NCI-H1436 (cell line): ENCODE measurements at places on chromosomes 1 and 21.

GRCh38 chr1:182724215-182724614 lies 39.8 kb upstream of the RGS8 start:
- no peak for DNase-seq

- DNase-seq, result no peak
These were observed 133.0 kb upstream of the VAMP3 start for GRCh38 chr1:7638078-7638477.

DNA sequence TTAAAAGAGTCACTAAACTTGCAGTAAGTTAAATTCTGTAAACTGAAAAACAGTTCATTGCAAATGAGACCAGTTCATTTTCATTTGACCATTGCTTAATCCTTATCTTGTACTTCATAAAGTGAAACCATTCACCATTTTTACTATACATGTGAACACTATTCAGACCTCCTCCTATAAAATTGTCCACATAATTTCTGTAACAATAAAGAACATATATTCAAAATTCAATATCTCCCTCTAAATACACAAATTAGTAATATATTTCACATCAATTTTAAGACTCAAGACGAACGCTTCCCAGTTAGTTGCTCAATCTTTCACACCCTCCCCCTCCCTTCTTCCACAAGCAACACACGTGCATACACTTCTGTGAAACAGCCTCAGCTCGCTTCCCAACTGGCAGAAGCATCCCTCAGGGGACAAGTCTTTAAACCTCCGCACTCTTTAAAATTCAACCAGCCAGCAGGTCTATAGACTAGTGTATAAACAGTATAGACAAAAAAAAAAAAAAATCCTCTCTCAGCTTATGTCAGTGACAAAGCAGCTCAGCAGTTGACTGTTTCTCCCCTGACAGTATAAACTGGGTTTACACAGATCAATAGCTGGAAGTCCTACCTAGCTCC lies 99.6 kb downstream of the DENND1B start:
- DNase-seq, result peak; percentile 64

GRCh38 chr21:36691555-36692041 lies 7.3 kb upstream of the SIM2 start:
- no peak for DNase-seq

GRCh38 chr21:42225571-42226155 lies 6.7 kb downstream of the ABCG1 start:
- no peak for DNase-seq

- DNase-seq, result no peak
These were observed 182.0 kb downstream of the LHX8 start for GRCh38 chr1:75316230-75316629.

DNA sequence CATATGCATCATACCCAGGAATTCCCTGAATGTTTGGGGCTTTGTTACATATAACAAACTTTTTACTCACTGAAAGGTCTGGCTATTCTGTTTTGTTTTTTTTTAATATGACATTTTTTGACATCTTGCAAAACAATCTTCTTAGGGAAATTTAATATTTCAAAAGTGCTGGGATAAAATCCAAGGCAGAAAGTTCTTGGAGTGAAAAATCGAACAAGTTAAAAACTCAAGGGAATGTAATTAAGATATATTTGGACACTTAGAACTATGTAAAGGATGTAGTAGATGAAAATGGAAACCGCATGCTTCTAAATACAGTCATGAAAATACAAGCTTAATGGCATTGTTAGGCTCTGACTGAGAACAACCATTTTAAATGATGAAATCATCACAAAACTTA lies 8.6 kb downstream of the CHODL start:
- DNase-seq, result no peak

GRCh38 chr1:183600136-183600535 lies 9.9 kb upstream of the NCF2 start:
- DNase-seq, result no peak

GRCh38 chr21:25890001-25890400 lies 155.2 kb downstream of the GABPA start:
- no peak for DNase-seq

DNA sequence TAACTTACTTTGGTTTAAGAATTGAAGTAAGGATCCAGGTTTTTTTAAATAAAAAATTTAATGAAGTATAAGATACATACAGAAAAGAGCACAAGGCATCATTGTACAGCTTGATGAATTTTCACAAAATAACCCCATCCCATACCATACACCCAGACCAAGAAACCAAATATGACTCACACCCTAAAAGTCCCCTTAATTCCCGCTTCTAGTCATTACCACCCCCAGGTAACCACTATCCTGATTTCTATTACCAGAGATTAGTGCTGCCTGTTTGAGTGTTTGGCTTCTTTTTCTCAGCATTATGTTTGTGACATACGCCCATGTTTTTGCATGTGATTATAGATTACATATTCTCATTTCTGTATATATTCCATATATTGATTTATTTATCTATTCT lies 98.5 kb upstream of the HIVEP3 start:
- no peak for DNase-seq

GRCh38 chr1:103561643-103562395 lies 9.6 kb upstream of the AMY2B start:
- DNase-seq, result no peak

GRCh38 chr1:228023294-228023639 lies 16.5 kb downstream of the WNT3A start:
- no peak for DNase-seq

DNA sequence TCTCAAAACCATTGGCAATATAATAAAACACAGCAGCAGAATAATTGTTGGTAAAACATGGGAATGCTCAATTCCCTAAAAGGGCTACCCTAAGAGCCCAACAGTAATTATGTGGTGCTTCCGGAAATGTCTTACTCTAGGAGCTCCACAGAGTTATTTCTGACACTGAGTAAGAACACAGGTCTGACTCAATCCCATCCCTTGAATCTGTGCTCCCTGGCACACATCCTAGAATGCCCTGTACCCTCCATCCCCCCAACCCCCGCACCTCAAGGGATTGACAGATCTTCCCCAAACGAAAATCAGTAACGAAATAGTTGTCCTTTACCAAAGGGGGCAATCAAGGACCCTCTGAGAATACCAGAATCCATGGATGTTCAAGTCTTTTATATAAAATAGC lies 71.9 kb downstream of the SMYD2 start:
- DNase-seq, result no peak

DNA sequence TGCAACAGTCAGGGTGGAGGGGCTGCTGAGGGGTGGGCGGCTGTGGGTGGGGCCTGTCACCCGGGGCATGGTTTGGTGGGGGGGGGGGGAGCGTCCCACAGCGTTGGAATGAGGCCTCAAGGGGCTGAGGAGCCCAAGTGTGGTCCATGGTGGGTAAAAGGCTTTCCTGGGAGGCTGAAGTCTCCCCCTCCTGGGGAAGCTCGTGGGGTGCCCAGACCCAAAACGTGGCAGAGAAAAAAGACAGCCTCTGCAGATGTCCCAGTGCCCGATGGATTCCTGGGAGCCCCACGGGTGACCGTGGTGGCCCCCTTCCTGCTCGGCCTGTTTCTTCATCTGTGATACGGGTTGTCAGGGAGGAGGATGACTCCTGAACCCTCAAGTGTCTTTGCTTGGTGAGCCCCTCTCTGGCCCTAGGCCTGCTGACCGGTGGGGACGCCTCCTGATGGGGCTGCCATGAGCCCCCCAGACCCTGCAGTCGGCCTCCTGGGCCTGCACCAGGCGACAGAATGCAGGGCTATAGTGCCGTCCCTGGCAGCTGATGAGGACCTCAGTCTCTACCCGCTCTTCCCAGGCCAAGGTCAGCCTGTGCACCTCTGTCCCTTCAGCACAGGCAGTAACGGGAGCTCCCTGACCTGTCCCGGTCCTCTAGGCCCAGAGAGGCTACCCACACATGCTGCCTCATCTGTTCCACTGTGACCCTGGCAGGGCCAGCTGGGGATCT lies 1.1 kb downstream of the OBSCN start:
- no peak for DNase-seq

DNA sequence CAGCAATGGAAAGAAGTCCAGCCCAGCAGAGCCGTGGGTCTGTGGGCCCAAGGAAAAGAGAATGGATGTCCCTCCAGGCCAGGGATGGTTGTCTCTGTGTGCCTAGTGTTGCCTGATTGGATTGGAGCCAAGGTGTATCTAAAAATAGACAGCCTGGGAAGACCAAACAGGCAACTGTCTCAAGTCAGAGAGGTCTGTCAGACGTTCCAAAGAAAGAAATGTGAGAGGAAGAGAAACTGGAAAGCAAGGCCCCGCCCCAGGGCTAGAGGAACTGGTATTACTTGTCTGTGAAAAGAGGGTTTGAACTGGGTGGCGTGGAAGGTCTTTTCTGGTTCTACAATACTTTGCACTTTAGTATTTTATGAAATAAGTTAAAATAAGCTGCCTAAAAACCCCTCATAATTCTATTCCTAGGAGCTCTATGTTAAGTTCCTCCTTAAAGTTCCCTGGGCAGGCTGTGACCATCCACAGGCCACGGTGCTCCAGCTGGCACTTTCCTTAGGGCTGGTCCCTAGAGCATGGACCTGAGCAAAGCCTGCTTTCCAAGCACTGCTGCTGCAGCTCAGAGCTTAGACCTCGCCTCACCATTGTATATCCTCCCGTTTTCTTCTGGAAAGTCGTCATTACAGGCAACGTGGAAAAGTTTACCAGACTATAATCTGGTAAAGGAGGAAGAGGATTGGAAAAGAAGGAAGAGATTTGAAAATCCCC lies 151.6 kb downstream of the DISC1 start:
- DNase-seq, result no peak

GRCh38 chr1:12597792-12598191 lies 20.2 kb downstream of the DHRS3 start:
- no peak for DNase-seq

- DNase-seq, result peak; percentile 33
These were observed 458 bp upstream of the ALPL start for GRCh38 chr1:21508580-21509350.

DNA sequence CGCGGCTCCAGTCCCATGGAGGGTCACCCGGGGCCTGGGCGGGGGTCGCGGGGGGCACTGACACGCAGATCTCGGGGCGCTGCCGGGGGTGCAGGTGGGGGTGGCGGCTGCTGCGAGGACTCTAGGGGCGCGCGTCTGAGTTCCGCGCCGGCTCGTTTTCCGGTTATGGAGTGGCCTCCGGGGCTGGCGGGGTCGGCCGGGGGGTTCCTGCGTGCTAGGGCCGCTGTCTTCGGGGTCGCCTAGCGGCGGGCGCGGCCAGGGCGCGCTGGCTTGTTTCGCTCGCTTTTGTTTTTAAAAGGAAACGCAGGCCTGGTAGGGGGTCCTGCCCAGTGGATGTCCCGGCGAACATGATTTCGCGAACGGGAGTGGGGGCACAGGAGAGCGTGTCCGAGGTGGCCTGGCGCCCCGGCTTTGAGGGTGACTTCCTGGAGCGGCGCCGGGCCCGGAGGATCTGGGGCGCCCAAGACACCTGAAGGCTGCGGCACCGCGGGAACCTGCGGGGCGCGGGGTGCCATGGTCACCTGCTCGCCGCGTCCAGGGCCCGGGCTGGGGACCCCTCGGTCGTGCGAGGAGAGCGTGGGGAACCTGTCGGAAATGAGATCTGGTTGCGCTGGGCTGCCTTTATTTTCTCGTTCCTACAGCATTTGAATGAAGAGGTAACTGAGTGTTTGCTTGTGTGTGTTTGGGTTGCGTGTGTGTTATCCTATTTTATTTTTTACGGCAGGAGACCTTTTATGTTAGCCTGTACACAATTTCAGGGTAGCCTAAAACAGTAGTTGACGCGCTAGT lies 618 bp downstream of the ETS2 start:
- no peak for DNase-seq

- no peak for DNase-seq
These were observed 151.0 kb downstream of the FMN2 start for GRCh38 chr1:240242601-240243144.

DNA sequence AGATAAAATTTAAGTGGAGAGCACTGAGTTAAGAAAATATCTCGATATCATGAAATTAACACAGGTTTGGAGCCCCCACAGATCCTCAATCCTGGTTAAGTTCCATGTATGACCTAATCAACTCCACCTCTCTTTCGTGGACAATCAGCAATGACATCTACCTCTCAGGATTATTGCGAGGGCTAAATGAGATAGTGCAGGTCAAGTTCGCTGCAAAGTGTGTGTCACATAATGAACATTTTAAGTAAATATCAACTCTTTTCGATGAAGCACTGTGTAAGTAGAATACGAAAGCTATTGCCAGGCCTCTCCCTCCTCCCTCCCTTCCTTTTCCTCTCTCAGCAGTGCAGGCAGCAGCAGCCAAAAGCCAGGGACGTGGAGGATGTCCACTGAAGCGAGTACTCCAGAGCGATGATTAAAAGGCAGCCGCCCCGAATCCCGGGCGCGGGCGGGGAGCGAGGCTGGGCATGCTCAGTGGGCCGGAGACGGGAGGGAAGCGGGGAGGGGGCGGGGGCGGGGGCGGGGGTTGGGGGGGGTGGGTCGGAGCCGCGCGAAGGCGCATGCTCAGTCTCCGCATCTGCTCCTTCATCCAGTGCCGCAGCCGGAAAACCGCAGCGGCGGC lies at the start of gene CAMSAP2:
CAMSAP2 (plus strand) TSS at position 567 of the 622 bp plus-strand sequence. CDS start 935 bp downstream, outside the sequence.
- DNase-seq, result peak; percentile 92

DNA sequence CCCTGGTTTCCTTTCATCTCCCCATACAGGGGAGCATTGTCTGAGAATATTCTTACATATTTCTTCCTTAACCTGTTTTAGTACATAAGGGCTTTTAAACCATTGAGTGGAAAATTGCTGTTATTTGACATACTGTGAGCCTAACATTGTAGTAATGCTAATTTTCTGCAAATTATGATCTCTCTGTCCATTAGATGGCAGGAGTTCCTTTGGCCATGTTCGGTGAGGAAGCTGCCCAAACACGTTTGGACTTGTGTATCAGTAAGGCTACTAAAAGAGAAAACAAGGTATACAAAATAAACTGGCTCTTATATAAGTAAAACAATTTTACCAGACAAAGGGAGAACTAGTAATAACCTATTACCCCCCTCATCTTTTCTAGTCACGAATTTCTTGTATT lies 29.2 kb downstream of the CDC7 start:
- no peak for DNase-seq

- DNase-seq, result no peak
These were observed 154.0 kb downstream of the TGFB2 start for GRCh38 chr1:218499011-218499691.

GRCh38 chr1:69528376-69528775 lies 39.3 kb upstream of the LRRC7 start:
- DNase-seq, result no peak

GRCh38 chr1:7491109-7491817 lies 279.8 kb upstream of the VAMP3 start:
- peak; percentile 94 for DNase-seq

GRCh38 chr1:169426174-169426705 lies 1.0 kb downstream of the CCDC181 start:
- no peak for DNase-seq

DNA sequence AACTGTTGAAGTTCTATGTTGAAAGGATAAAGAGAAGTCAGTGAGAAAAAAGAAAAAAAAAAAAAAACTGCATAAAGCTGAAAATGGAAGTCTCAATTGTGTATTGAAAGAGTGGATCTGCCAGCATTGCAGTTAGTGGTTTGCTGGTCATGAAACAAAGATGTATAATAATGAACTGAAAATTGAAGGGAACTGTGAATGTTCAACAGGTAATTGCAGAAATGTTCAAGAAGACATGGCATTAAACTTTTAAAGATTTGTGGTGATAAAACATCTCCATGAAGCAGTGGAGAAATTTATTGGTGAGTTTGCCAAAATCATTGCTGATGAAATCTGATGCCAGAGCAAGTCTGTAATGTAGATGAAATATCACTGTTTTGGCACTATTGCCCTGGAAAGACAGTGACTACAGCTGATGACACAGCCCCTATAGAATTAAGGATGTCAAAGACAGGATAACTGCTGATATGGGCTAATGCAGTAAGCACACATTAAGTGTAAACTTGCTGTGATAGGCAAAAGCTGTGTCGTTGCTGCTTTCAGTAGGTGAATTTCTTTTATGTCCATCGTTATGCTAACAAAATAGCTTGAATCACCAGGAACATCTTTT lies 71.0 kb downstream of the RD3 start:
- no peak for DNase-seq
